Memory B cell (primary cell): ENCODE measurements at places on chromosomes 3 and 15.
A peak's percentile ranks its signal among the peaks of the same experiment; 100 is the strongest.

DNA sequence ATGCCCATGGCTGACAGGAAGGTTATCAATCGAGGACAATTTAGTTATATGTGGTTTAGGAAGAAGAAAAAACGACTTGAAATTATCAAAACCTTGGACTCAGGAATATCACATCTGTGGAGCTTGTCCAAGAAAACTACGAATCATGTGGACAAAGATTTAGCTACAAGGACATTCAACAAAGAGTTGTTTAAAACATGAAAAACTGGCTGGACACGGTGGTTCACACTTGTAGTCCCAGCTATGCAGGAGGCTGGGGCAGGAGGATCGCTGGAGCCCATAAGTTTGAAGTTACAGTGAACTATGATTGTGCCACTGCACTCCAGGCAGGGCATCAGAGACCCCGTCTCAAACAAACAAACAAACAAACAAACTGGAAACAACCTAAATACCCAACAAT is 142.4 kb downstream of the MAGI1 start:
- DNase-seq = no peak

GRCh38 chr3:141371882-141372281 is 3.6 kb downstream of the ZBTB38 start:
- no peak for DNase-seq

DNA sequence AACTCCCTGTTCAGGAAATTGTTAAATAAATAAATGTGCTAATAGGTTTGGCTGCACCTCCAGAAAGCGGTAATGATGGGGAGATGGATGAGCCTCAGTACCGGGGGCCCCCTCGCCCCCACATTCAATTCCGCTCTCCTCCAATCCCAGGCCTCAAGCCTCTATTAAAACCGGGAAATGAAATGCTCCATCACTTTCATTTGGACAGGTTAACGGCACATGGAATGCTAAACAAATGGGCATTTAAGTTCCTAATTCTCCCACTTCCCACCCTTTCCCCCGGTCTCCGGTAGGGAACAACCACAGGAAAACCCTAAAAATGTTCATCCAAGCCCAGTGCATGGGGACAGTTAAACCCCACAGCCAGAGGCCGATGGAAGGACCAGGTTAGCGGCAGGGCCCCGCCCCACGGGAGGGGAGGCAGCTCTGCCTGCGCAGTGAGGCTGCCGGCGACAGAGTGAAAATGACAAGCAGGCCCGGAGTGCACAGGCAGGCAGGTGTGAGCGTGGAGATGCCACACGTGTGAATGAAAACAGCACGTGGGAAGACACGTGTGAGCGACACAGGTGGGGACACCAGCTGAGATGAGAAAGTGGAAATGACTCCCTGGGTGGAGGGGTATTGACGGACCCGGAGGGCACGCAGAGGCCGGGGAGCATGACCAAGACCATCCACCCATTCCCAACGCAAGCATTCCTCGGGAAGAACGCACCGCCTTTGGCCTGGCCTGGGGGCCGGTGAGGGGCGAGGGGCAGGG is 28.1 kb downstream of the RNU5B-1 start:
- DNase-seq = no peak

DNA sequence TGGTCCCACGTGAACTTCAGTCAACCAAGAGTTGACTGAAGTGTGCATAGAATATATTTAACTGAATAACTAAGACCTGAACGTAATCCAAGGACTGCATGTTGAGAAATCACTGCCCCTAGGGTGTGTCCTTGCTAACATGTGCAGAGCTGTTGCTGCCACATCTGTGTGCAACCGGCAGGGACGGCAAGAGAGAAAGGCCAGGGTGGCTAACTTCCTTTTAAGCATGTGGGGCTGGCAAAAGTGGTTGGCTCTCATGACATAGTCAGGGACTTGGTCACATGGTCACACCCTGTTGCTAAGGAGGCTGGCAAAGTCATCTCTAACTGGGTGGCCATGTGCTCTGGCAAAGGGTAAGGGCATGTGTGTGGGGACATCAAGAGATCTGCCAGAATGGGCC is 52.4 kb downstream of the GASK1A start:
- no peak for DNase-seq

DNA sequence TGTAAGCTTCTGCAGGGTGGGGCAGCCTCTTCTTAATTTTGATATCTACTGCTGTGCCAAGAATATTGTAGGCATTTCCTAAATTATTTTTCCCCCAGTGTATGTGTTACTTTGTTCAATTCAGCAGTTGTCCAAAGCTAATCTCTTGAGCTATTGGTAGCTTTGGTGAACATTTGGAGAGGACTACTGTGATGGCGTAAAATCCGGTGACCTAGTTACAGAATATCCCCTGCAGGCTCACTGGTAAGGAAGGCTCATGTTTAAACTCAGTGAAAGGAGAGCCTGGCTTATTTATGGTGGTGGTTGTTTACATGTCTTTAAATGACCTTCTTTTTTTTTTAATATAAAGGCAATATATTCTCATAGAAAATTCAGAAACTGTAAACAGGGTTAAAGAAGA is 105.6 kb downstream of the LPP start:
- no peak for DNase-seq

DNA sequence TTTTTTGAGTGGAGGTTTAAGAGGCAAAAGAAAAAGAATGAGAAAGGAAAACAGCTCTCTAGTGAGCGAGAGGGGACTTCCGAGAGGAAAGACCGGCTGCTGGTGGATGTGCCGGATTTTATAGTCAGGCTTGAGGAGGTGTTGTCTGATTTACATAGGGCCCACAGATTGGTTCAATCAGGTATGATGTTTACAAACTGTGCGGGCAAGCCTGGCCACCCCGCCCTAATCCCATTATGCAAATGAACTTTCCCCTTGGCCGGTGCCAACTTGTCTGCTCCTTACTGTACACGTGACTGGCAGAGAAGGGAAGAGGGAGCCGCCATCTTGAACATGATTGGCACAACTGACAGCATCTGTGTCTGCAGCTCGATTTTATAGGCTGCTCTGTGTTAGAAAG is 44.7 kb downstream of the FAM43A start:
- DNase-seq = no peak

DNA sequence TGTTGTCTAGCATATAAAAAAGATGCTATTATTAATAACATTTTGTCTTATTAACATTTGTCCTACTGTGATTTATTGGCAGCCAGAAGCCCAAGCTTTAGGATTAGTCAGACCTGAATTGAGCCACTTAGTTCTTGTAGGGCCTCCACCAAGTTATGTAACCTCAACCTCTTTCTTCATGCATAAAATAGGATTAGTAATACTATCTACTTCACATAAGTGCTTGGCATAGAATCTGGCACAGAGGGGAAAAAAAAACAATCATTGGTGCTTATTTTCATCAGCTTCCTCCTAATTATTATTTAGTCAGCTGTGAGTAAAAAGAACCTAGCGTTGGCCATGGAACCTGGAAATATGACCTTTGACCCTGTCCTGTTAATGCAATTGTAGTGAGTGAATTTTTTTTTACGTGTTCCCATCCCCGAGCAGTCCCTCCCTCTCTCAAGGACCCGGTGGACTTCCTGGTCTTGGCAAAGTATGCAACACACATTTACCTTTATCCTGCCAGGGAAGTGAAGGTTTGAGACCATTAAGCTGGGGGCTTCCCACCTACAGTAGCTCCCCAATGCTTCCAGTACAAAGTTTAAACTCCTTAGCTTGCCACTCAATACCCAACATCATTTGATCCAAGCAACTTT is 136.8 kb downstream of the FHIT start:
- DNase-seq = no peak

GRCh38 chr3:80806673-80807072 is 954.8 kb downstream of the GBE1 start:
- no peak for DNase-seq

DNA sequence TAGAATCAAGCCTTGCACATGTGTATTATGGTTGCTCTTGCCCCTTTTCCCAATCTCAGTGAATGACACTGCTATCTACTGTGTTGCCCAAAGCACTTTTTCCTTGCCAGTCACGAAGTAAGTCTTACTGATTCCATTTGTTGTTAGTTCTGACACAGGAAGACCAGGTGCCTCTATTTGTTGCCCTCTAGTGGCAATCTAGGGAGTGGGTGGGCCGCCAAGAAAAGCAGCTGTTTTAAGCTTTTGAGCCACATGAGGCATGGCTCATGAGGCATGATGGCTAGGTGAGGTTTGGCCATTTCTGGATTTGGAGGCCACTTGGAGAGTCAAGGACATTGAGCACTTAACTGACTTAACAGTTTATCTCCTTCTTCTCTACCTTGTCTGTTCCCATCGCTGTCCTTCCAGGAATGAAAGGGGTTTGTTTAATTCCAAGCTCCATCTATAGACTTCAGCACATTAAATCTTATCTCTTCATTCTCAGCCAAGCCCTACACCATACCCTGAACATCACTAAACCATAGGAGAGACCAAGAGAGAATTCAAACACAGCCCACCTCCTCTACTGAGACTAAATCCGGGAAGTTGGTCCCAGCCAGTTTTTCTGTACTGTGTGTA is 103.1 kb downstream of the HCN4 start:
- DNase-seq = peak; percentile 29

GRCh38 chr15:64542091-64542490 is 81.7 kb downstream of the ZNF609 start:
- DNase-seq = no peak

GRCh38 chr3:177811112-177811511 is 613.8 kb upstream of the TBL1XR1 start:
- no peak for DNase-seq

- no peak for DNase-seq
These were observed 224.0 kb downstream of the GREM1 start for GRCh38 chr15:32941823-32942222.

GRCh38 chr3:10772271-10773161 is 43.5 kb upstream of the SLC6A11 start:
- DNase-seq = no peak

DNA sequence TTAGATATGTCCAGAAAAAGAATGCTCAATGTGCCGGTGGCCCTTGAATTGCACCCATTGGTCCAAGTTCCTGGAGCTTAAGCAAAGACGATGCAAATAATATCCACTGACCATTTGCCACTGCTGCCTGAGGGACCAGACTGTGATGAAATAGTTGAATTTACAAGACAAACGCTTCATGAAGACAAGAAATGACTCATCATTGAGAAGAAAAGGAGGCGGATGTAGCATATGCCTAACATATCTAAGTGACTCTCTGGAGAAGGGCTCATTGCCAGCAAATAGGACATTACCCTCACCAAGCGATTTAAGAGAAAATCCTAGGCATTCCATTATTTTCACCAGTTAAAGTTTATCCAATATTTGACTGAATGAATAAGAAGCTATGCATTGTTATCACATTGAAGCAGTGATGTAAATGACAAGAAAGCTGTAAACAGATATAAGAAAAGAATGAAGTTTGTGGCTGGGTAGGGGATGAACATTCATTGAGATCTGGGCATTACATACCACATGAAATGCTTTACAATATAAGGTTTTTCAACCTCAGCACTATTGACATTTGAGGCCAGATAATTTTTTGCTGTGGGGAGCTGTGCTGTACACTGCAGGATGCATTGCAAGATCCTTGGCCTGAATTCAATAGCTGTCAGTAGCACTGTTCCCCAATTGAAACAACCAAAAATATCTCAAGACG is 48.9 kb upstream of the CPNE4 start:
- DNase-seq = no peak

DNA sequence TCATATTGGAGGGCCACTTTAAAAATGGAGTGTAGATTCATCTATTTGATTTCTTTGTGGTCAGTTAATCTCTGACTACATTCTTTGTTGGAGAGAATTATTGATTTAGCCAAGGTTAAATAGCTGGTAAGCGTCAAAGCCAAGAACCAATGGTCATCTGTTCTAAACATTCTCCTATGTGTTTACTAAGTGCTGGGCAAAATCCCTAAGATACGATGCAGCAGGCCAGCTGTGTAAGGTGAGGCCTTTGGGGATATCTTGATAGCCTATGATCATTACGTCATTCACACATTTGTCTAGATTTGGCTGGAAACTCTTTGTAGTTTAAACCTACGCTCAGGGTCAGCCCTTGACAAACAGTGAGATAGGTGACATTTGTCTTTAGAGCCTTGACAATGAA is 236.2 kb downstream of the NR1D2 start:
- no peak for DNase-seq

GRCh38 chr3:104578558-104578957 is 788.2 kb upstream of the ALCAM start:
- no peak for DNase-seq

- no peak for DNase-seq
These were observed 32.0 kb upstream of the MANF start for GRCh38 chr3:51353131-51353530.

DNA sequence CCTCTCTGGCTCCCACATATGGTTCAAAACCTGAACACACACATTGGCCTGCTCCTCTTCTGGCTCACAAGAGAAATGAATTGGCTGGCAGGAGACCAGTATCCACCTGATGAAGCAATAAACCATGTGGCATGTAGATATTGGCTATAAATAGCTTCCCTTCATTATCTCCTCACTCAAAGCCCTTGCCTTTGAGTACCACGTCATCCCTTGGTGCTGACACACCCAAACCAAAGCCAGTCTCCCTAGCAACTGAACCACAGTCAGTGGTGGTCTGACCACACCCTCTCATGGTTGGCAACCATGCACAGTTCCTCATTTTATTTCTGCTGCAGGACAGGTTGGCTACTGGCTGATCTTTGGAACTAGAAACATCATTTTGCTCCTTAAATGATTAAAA is 98.8 kb downstream of the ZNF621 start:
- DNase-seq = peak; percentile 68

DNA sequence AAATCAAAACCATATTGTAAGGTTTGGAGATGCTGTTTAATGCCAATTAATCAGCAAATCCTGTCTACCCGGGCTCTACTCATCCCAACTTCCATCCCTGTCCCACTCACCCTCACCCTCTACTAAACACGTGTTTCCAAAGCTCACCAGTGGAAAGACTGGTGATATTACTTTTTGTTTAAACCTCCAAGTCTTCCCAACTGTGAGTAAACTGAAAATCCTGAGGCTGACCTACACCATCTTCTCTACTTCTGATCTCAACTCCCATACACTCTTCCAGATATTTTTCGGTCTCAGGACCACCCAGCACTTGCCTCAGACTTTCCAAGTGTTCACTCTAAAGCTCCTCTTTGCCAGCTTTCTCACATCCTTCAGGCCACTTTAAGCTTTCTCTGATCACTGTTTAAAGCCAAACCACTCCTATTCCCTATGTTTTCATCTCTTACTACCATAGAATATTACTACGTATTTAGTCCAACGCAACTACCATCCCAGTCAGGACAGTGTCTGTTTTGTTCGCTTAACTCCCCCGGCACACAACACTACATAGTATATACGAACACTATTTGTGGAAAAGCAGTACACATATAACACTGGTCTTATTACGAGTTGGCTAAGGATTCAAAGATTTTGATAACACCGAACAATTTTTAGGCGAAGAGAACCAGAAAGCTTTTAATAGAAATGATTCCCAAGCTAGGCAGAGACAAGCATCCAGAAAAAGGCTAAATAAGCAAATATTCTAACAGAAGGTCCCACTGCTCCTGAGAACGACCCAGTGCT is 684 bp downstream of the RPL4 start:
- no peak for DNase-seq

DNA sequence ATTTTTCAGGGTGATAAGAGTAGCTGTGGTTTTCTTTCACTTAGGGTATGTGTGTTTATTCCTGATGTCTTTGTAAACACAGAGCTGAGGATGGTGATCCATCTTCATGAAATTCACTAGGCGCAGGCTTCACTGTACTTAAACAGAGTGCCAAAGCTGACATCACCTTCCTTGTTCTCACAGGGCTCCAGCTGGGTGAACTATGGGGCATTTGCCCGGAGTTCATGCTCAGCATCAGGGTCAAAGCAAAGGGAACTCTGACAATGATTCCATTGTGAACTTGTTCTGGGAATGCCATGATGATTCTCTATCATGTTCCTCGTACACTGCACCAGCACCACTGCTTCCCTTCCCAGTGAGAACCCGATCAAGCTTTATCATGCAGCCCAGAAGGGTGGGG is 184.8 kb upstream of the P2RY1 start:
- DNase-seq = no peak

- DNase-seq = no peak
These were observed 49.9 kb upstream of the RYK start for GRCh38 chr3:134300520-134300919.
